GM18507 (cell line): ENCODE measurements at places on chromosomes 1 and 21.

DNA sequence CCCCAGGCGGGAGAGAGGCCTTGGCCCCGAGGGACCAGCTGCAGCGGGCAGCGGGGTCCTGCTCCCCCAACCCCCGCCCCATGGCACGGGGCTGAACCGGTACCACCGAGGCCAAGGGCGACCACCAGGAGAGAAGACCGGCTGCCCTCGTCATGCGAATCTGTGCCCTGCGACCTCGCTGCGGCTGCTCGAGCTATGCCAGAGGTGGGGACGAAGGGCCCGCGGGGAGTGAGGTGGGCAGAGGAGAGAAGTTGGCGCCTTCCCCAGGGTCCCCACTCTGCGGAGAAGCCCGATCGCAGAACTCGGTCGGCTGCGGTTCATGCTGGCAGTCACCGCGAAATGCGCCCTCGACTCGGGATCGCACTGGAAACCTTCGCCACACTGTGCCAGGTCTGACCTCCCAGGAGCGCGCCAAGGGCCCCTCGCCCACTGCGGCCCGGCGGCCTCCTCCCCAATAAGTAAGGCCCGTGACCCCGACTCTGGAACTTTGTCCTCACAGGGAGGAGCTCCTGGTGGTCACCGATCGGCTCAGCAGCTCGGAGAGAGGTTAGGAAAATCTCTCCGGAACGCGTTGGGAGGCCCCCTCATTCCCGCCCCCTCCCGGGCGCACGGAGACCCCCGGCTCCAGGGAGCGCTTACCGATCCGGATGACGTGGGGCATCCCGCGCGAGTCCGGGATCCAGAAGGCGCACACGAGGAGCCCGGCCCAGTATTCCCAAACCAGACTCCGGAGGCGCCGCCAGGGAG lies 787 bp downstream of the GRIK3 start:
- DNase-seq = no peak

DNA sequence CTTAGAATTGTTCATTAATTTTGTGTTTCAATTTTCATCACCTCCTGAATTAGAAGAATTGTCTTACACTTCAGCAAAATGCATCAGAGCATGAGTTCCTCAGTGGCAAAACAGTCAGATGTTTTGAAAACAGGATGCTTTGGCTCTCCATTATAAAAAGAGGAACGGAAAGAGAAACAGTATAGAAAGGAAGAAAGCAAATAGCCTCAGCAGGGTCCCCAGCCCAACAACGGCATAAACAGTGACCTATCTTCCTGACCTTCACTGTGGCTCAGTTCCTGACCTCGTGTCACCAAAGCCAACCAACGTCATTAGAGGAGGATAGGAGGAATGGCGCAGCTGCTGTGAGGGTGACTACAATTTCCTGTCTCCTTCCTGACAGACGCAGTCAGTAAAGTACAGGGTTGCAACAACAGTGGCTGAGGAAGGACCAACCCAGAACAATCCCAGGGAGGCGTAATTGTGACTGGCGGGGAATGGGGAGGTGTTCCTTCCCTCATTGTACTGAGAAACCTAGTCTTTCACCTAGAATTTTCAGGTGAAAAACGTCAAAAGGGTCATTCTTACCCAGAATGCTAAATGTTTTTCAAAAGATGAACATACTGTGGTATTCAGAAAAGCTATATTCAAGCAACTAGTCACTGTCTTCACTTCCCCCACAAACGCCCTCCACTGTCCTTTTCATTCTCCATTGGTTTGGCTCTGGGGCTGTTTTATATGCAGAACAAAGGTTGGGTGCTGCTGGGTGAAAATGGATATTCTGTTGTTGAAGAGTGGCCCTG lies 197.9 kb upstream of the SGIP1 start:
- DNase-seq = peak; percentile 23

GRCh38 chr1:68112835-68113243 lies 62.4 kb upstream of the DIRAS3 start:
- DNase-seq = no peak

- no peak for DNase-seq
Observed at GRCh38 chr1:166840309-166841274, 1.3 kb downstream of the POGK start.

DNA sequence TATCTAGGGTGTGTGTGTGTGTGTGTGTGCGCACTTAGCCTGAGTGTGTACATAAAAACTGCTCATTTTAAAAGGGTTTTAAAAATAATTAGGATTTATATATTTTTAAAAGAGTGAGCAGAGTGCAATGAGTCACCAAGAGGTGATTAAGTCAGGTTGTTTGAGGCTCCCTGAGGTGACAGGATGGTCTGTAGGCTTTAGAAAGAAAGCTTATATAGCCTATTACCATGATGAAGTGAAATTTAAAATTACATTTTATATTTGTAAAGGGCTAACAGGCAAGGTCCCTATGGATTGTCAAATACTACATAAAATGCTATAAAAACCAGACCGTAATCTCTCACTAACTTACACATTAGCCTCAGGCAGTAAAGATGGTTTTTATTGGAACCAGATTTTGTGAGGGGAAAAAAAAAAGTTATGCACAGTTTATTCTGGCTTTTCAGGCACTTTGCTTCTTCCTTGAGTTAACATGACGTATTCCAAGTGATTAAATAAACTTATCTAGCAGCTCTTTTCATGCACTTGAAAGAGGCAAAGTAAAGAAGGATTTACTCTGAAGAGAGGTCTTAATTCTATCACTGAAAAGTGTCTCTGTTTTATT lies 711.7 kb upstream of the PTBP2 start:
- DNase-seq = no peak

DNA sequence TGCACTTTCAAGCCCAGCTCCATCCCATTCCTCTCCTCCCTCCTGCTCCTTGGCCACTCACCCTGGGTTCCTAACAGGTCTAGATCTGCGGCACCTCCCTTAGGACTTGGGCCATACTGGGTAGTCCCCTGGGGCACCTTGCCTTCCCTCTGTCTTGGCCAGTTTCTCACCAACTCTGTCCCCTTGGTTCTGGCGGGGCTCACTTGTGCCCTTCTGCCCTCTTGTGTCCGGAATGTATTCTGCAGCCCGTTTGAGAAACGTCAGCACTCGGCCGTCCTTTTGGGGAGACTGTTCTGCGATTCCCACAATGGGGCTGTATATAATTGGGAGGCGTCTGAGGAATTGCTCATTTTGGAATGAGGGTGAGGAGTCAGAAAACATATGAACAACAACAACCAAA lies 162.4 kb downstream of the ZSCAN20 start:
- DNase-seq = peak; percentile 18

GRCh38 chr1:66298464-66298863 lies 235.5 kb upstream of the SGIP1 start:
- DNase-seq = no peak

DNA sequence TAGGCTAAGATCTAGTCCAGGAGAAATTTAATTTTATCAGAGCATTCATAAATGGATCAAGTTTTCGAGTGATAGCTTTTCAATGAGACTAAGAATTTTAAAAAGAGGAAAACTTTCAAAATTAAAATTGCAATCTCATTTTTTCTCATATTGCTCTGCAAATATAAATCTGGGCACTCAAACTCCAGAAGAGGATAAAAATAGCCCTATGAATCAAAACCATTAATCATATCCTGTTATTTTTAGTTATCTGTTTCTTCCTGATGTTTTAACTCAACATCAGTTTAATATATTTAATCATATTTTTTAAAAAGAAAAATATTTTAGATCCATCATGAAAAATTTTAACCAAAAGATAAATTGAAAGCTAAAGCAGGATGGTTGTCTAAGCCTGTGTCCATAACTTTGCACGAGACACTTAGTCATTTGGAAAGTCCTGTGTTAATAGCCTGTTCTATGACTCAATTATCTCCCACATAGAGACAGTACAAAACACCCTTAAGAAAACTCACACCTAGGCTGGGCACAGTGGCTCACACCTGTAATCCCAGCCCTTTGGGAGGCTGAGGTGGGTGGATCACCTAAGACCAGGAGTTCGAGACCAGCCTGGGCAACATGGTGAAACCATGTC lies 17.1 kb upstream of the PRRC2C start:
- no peak for DNase-seq

DNA sequence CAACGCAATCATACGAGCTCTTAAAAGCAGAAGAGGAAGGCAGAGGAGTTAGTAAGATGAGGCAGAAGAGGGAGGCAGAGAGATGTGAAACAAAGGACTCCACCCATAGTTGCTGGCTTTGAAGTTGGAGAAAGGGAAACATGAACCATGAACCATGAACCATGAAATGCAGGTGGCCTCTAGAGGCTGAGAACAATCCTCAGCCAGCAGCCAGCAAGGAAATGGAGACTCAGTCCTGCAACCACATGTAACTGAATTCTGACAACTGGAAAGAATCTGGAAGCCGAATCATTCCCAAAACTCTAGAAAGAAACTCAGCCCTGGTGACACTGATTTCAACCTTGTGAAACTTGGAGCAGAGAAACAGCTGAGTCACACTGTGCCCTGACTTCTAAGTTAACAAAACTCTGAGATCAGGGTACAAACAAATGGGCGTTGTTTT lies 10.1 kb downstream of the DIPK1A start:
- no peak for DNase-seq

- DNase-seq = no peak
Observed at GRCh38 chr1:204410688-204411450, 748 bp downstream of the PPP1R15B start.

DNA sequence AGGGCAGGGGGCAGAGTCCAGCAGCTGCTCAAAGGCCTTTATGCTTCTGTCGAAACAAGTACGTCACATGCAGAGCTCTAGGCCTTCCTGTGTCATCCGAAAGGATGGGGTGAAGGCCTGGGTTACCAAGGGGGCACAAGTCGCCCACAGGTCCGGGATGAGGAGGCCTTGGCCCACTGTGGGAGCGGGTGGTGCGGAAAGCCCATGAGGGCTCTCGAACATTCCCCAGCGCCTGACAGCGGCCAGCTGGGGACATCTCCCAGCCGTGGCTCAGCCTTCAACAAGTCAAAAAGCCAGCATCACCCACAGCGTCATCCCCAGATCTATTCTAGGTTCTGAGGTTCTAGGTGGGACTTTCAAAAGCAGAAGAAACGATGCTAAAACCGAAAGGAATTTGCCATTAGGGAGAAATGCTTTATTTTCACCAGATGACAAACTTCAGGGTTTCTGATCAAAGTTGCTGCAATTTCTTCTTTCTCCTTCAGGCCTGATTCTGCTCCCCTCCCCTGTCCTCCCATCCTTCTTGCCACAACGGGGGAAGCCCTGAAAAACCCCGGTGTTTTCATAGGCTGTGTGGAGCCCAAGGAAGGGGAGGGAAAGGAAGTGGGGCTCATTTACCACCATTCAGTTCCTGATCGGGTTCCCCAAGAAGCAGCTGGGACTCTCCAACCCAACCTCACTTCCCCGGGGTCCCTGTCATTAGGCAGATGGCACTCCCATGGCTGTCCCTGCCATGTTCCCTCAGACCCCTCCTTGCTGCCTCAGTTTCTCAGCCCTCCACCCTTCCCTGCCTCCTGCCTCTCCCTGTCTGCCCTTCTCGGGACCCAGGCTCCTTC lies 17.6 kb downstream of the GPR137B start:
- DNase-seq = no peak

DNA sequence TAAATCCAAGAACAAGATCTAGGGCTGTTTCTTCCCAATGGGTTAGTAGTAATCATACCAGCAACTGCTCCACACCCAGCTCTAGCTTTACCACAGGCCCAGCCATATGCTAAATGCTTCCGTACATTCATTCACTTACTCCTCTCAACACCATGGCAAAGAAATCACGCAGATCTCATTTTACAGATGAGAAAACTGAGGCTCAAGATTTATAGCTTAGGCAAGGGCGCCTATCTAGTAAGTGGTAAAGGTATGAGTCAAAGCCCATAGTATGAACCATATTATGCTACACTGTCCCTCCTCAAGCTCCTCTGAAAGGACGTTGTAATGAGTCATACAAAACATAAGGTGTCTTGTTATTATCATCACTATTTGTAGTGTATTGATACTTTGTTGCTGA lies 82.2 kb downstream of the NIBAN1 start:
- DNase-seq = no peak

- DNase-seq = no peak
Observed at GRCh38 chr1:23424293-23425192, at the start of gene TCEA3. TCEA3 (minus strand) TSS chr1:23424748; CDS start chr1:23424633, 115 bp downstream.

- DNase-seq = no peak
Observed at GRCh38 chr1:160646711-160647328, at the start of gene SLAMF1. SLAMF1 (minus strand) TSS chr1:160647044; CDS start chr1:160646945, 99 bp downstream.

DNA sequence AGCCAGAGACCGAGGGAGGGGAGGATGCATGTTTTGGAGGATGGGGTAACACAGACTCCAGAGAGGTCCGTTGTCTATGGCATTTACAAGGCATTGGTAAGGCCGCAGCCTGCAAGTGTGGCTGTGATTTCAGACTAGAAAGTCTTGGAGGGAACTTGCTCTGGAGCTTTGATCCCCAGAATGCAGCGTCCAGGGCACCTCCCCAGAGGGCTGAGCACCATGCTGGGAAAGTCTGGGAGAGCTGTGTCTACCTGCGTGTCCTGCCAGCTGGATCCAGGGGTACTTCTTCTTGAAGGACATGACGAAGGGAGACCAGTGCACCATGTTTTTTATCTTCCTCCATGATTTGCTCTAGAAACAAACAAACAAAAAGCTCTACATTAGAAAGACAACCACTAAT lies 90.7 kb downstream of the ITPKB start:
- no peak for DNase-seq

DNA sequence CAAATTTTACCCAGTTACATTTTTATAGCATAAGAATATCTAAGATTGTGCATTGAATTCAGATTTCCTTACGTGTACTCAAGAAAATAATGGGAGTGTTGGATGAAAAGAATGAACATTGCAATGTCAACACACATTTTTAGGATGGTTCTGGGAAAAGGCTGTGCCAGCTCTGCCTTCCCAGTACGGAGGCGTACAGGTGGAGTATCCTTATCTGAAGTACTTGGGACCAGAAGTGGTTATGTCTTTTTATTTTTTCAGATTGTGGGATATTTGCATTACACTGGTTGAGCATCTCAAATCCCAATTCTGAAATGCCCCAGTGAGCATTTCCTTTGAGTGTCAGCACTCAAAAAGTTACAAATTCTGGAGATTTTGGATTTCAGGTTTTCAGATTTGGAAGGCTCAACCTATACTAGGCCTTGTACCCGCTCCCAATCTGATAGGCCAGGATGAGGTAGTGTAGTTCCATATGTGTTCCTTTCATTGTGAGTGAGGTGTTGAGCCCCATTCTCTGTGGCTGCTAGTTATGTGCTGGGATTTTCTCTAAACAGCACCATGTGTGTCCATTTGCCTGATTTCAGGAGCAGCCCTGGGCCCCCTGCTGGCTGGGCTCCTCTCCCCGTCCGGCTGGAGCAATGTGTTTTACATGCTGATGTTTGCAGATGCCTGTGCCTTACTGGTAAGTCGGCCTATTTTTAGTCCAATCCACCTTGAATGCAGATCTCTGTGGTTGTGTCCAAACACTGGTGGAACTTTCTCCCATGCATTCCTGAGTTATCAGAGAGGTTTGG lies 60.8 kb downstream of the SLC37A1 start:
- no peak for DNase-seq

- DNase-seq = no peak
Observed at GRCh38 chr1:116751621-116752020, 2.6 kb upstream of the CD2 start.
